ENCODE measurements at places on chromosomes 7 and 10.

DNA sequence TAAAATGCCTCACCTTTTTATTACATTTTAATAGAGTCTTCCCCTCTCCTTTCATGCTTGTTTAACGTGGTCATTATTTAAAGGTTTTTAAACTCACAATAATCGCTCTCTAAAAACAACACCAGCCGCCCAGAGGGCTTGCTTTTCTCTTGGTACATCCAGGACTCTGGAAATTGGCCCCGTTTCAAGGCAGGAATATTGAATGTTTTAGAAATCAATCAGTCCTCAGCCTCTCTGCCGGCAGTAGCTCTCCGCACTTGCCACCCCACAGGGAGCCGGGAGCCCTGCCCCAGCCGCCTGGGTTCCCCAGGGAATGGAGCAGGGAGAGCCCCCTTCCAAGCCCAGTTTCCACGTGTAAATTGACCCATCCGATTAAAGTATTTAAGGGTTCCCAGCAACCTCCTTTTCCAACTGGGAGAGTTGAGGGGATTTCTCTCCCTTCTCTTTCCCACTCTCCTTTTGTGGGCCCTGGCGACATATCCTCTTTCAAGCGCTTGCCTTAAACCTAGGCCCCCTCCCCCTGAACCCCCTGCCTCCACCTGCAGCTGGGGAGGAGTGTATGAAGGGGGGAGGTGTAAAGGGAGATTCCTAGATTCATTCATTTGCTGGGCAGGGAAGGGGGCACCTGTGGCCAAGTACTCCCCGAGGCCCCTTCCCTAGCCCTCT is 1.9 kb downstream of the FGF8 start:
- no peak for DNase-seq

- DNase-seq = no peak
Measured at GRCh38 chr10:98351831-98352402, 63.1 kb downstream of the PYROXD2 start.

DNA sequence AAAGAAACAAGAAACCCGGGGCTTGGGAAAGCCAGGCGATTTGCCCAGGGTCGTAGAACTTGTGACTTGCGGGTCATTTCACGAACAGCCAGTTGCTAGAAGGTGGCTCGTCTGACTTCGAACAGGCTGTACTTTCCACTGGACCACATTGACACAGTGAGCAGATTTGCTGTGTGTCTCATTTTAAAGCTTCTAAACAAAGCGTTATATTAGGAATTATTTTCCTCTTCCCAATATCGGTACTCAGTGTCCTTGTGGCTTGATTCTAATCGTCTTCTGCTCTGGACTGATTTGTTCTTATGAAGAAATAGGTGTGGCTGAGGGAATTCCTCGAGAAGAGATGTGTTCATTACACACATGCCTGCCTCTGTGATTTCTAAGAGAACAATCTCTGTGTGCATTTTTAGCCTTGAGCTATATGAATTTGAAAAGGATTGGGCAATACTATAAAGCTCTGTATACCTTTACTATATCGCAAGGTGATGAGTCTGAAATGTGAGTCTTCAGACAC is 150.0 kb upstream of the PRR15 start:
- no peak for DNase-seq

GRCh38 chr7:42338231-42338915 is 101.4 kb upstream of the GLI3 start:
- DNase-seq = no peak

DNA sequence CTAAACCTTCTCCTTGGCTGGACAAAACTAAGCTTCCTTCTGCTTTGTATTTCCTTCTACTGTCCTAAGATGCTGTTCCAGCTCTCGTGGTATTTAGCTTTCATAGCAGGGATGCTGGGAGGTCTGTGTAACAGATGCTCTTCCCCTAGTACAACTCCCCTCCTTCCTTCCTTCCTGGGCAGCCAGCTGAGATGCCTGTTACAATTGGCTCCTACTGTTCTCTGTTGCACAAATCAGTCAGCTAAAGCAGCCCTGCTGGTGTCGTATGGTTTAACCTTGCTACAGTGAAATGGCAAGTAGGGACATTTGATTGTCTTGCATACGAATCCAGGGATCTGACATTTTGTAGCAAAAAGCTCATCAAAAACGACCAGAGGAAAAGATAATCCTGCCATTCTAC is 143.8 kb downstream of the ARHGAP21 start:
- DNase-seq = no peak

GRCh38 chr10:77989081-77989724 is 40.1 kb downstream of the POLR3A start:
- DNase-seq = no peak

DNA sequence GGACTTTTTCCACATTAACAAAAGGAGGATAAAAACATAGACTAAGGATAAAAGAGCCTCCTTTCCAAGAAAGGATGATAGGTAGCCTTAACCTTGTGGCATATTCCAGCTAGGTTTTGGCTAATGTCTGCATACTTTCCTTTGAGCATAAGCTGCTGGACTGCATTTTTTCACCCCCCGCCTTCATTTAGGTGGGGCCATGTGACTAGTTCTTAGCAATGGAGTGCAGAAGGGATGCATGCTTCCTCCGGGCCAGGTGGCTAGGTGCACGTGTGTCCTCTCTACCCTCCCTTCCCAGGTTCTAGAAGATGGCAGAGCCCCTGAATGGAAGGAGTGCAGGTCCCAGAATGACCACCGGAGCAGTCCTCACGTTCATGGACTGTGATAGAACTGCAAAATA is 59.8 kb downstream of the BPGM start:
- DNase-seq = no peak

- peak; percentile 76 for DNase-seq
Measured at GRCh38 chr10:102504179-102504975, 605 bp downstream of the SUFU start.

- no peak for DNase-seq
Measured at GRCh38 chr10:11548768-11549099, 62.7 kb downstream of the USP6NL start.
